ENCODE measurements at places on chromosomes 4 and X.
A peak's percentile ranks its signal among the peaks of the same experiment; 100 is the strongest.

- DNase-seq = peak; percentile 63
Observed at GRCh38 chrX:56248492-56248891, 16.3 kb downstream of the KLF8 start.

DNA sequence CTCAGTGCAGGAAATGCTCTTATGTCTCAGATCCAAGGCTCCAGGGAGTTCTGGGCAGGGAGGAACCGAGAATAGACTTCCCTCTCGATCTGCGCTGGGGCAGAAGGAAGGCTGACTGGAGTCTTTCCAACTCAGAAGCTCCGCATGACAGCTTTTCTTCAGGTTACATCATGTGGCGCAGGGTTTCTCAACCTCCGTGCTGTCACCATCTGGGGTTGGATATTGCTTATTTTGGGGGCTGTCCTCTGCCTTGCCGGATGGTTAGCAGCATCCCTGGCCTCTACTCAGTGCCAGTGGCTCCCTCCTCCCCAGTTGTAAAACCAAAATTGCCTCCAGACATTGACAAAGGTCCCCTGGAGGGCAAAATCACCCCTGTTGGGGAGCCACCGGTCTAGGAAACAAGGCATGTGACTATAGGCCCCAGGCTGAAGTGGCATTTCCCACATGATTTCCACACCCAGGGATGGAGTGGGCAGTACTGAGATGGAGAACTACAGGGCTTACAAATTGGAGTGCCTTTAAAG lies 21.4 kb downstream of the REELD1 start:
- DNase-seq = peak; percentile 17

- DNase-seq = no peak
Observed at GRCh38 chr4:36385951-36386571, 104.6 kb downstream of the DTHD1 start.

- no peak for DNase-seq
Observed at GRCh38 chr4:87516683-87517082, 12.5 kb downstream of the SPARCL1 start.

DNA sequence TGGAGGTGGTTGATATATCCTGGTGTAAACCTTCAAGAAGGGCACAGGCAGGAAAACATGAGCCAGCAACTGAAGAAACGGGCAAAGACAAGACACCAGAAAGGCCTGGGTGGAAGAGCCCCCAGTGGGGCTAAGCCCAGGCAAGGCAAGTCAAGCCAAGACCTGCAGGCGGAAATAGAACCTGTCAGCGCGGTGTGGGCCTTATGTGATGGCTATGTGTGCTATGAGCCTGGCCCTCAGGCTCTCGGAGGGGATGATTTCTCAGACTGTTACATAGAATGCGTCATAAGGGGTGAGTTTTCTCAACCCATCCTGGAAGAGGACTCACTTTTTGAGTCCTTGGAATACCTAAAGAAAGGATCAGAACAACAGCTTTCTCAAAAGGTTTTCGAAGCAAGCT lies 7.2 kb downstream of the ZFP42 start:
- DNase-seq = no peak

- no peak for DNase-seq
Observed at GRCh38 chr4:188658958-188659522, 519.8 kb downstream of the TRIML1 start.

- no peak for DNase-seq
Observed at GRCh38 chrX:137896123-137896522, 330.2 kb downstream of the ZIC3 start.

GRCh38 chrX:46649421-46650260 lies 76.1 kb downstream of the CHST7 start:
- peak; percentile 88 for DNase-seq

GRCh38 chr4:4350909-4351308 lies 36.0 kb upstream of the NSG1 start:
- no peak for DNase-seq

- no peak for DNase-seq
Observed at GRCh38 chr4:8589336-8589735, 3.2 kb upstream of the CPZ start.

- no peak for DNase-seq
Observed at GRCh38 chr4:102684610-102685052, 76.1 kb downstream of the MANBA start.

GRCh38 chr4:4248885-4249203 lies 821 bp upstream of the TMEM128 start:
- DNase-seq = no peak

- no peak for DNase-seq
Observed at GRCh38 chr4:19534159-19534558, 717.5 kb upstream of the SLIT2 start.

GRCh38 chr4:102849579-102850104 lies 19.1 kb upstream of the CISD2 start:
- DNase-seq = no peak

DNA sequence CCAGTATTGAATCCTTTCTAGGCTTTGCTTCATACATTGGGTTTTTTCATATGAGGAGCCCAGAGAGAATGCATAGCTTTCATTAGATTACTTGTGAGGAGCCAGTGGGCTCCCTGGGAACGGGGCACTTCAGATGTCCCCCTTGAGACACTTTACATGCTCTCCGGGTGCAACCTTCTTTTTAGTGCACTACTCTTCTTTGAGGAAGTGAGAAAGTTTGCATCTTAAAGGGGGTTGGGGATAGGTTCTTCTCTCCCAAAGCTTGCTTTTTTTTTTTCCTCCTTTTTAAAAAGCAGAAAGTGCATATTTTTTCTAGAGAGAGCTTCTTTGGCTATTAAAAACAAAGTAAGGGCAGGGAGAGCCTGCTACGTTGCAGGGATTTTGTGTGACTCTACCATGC lies 4.3 kb downstream of the HADH start:
- DNase-seq = no peak

- DNase-seq = peak; percentile 69
Observed at GRCh38 chrX:6225911-6226595, 2.6 kb downstream of the NLGN4X start.

- no peak for DNase-seq
Observed at GRCh38 chr4:1241466-1241935, 7.4 kb downstream of the CTBP1 start.

- peak; percentile 77 for DNase-seq
Observed at GRCh38 chrX:115579786-115580294, 18.9 kb downstream of the PLS3 start.

DNA sequence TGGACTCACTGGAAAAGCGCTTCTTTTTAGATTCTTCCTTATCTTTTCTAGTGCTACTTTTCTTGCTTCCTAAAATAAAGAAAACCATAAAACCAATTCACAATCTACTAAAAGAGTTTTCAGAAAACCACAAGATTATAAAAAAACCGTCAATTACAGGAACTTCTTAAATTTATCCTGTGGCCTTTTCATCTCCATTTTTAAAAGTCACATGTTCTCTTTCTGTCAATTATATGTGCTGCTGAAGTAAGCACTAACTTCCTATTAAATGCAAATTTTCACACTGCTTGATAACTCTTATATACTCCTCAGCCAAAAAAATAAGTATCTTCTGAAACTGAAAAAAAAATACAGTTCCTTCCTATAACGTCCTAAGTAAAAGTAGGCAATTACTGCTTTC lies 32.8 kb downstream of the CENPC start:
- DNase-seq = no peak

- no peak for DNase-seq
Observed at GRCh38 chr4:128597500-128597899, 212.0 kb upstream of the JADE1 start.

DNA sequence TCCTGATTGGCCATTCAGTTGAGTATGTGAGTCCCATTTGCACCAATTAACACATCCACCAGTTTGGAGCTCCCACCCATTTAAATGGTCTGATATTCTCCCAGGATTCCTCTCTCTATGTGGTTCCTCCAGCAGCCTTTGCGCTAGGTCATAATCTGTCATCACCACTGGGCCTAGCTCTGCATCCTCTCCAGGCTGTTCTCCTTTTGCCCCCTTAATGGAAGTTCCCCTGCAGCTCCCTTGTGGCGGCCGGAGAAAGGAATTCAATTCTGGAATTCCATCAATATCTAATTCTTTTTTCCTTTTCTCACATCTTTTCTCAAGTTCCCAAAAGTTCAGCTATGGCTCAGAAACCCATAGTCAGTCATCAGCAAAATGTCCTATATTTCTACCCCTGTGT lies 2184.4 kb upstream of the AGA start:
- no peak for DNase-seq

- DNase-seq = no peak
Observed at GRCh38 chr4:25879991-25880651, 17.3 kb upstream of the SEL1L3 start.

- no peak for DNase-seq
Observed at GRCh38 chr4:103144926-103145325, 45.3 kb upstream of the BDH2 start.

GRCh38 chr4:155077452-155078229 lies 130.8 kb upstream of the NPY2R start:
- DNase-seq = no peak

GRCh38 chr4:104531390-104531789 lies 36.7 kb upstream of the CXXC4 start:
- DNase-seq = no peak

GRCh38 chr4:158446106-158446505 lies 75.6 kb upstream of the RXFP1 start:
- DNase-seq = no peak

DNA sequence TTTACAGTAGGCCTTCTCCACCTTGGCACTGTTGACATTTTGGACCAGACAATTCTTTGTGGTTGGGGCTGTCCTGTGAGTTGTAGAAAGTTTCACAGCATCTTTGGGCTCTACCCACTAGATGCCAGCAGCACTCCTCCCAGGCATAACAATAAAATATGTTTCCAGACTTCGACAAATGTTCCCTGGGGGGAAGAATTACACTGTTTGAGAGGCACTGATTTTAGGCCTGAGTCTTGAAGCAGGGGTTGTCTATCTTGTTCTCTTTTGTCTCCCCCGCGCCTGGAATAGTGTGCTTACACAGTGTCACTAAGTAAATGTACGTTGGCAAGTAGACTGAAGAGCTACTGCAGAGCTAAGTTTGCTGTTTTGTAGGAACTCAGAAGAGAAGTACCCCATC lies 254.4 kb upstream of the BOD1L1 start:
- DNase-seq = peak; percentile 52

DNA sequence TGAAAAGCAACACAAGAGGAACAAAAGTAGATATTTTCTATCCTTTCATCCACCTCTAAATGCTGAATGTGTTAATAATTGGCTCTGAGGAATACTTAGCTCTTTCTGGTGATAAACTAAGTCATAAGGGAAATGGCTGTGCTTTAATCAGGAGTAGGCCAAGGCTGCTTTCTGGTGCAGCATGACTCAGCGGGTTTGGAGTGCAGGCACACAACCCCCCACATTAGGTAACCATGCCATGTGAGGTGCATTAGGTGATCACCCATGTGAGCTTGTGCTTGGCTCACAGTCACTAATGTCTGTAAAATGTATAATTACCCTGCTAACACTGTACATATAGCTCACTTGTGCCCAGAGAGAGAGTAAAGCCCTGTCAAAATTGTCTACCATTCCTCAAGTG lies 57.2 kb downstream of the USP38 start:
- no peak for DNase-seq

- peak; percentile 11 for DNase-seq
Observed at GRCh38 chrX:70264784-70265183, 3.4 kb upstream of the ARR3 start.

DNA sequence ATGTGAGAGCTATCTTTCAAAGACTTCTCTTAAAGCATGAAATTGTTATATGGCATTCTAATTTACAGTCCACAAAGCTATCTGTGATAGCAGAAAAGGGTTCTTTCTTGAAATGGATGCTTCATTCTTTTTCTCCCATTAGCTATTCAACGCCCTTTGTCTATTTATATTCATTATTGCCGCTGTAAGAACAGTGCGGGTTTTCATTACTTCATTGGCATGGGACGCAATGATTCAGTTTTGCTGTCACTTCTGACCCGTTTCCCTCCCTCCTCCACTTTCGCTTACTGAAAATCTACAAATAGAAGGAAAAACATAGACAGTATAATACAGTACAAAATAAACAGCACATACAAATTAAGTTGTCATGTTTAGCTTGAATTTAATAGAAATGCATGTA lies 394.6 kb downstream of the PCDH7 start:
- no peak for DNase-seq

GRCh38 chr4:8691151-8691775 lies 98.7 kb downstream of the CPZ start:
- no peak for DNase-seq

DNA sequence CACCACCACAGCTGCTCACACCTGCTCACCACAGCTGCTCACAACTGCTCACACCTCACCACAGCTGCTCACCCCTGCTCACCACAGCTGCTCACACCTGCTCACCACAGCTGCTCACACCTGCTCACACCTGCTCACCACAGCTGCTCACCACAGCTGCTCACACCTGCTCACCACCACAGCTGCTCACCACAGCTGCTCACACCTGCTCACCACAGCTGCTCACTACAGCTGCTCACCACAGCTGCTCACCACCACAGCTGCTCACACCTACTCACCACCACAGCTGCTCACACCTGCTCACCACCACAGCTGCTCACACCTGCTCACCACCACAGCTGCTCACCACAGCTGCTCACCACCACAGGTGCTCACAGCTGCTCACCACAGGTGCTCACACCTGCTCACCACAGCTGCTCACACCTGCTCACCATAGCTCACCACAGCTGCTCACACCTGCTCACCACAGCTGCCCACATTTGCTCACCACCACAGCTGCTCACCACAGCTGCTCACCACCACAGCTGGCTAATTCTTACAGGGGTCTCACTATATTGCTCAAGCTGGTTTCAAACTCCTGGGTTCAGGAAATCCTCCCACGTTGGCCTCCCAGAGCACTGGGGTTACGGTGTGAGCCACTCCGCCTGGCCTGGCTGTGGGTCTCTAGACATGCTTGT lies 30.4 kb upstream of the CPLX1 start:
- DNase-seq = no peak

DNA sequence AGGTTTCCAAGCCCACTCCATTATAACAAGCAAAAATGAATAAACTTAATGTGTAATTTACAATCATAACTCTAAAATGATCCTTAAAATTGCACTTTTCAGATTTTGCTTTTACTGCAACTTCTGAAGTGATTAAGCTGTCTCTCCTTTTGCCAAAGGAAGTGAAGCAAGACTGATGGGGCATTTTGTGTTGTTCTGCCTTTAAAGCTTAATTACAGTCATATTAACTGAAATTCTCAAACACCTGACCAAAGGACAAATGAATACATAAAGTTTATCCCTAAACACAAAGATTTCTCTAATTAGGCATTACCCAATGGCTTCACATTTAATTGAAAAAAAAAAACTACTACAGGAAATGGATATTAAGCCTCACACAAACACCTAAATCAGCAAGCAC lies 101.8 kb downstream of the ATP11C start:
- no peak for DNase-seq

DNA sequence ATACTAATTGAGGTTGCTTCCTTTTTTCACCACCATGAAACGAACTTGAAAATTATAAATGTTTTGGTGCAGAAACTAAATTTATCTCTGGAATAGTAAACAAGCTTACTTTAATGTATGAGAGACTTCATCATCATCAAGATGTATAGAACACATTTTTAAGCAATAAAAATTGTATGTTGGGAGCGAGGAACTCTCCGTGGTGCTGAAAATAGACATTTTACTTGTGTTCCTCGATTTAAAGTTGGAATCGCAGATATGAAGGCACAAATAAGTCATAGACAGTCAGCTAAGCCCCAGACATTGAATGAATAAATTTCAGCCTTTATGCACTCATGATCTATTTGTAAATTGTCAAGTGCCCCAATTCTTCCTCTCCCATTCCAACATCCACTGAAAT lies 310.7 kb downstream of the STK32B start:
- peak; percentile 47 for DNase-seq

GRCh38 chr4:54066088-54066415 lies 1.6 kb upstream of the CHIC2 start:
- no peak for DNase-seq

Data from A673 (cell line).